ENCODE measurements at places on chromosomes 6 and 20. TPM values are rescaled to one million over a fixed set of nuclear protein-coding genes. Genes with fewer than 3 reads are reported as not detected.

TMC2 gene
- not detected for total RNA-seq

SNAP25 gene
- total RNA-seq, result 3.2 TPM

NFATC2 gene
- total RNA-seq, result 0.34 TPM

COX7A2 gene
- 246 TPM for total RNA-seq

NINL gene
- total RNA-seq, result 9.2 TPM

EPPIN gene
- total RNA-seq, result not detected

KHDC1L gene
- not detected for total RNA-seq

OLIG3 gene
- not detected for total RNA-seq

CRIP3 gene
- not detected for total RNA-seq

VEGFA gene
- total RNA-seq, result 81.4 TPM

SOBP gene
- total RNA-seq, result 0.51 TPM

TFAP2C gene
- total RNA-seq, result 7.6 TPM

HDGFL1 gene
- total RNA-seq, result not detected

GMPR gene
- not detected for total RNA-seq

BMP5 gene
- total RNA-seq, result not detected

PSORS1C1 gene
- total RNA-seq, result 1.8 TPM

AGPAT4 gene
- total RNA-seq, result 15.1 TPM

MDC1 gene
- 3.3 TPM for total RNA-seq

CLVS2 gene
- total RNA-seq, result not detected

MATN4 gene
- total RNA-seq, result 0.10 TPM

RAD21L1 gene
- 0.57 TPM for total RNA-seq

SNX14 gene
- total RNA-seq, result 110 TPM

PRR18 gene
- not detected for total RNA-seq

BHLHE23 gene
- not detected for total RNA-seq

PPP1R14C gene
- total RNA-seq, result 28.8 TPM

GPANK1 gene
- 52.4 TPM for total RNA-seq

TMEM200A gene
- not detected for total RNA-seq

PRRT1 gene
- not detected for total RNA-seq

COX4I2 gene
- not detected for total RNA-seq

ZKSCAN3 gene
- total RNA-seq, result 5.9 TPM

PTCHD4 gene
- 16.2 TPM for total RNA-seq

OR2H1 gene
- total RNA-seq, result not detected

GFOD1 gene
- total RNA-seq, result 2.2 TPM

MAFB gene
- 0.03 TPM for total RNA-seq

TRIM31 gene
- total RNA-seq, result 3.0 TPM

CLDN20 gene
- not detected for total RNA-seq

TRIM15 gene
- total RNA-seq, result not detected

PKIB gene
- total RNA-seq, result 89.3 TPM

SIRPG gene
- total RNA-seq, result not detected

CAGE1 gene
- not detected for total RNA-seq

SERPINB1 gene
- 51.6 TPM for total RNA-seq

SLC35F1 gene
- not detected for total RNA-seq

RAET1L gene
- total RNA-seq, result not detected

CCN2 gene
- total RNA-seq, result 157 TPM

EEF1A2 gene
- total RNA-seq, result 281 TPM

MEP1A gene
- not detected for total RNA-seq

SMLR1 gene
- 1.1 TPM for total RNA-seq

SPEF1 gene
- 0.54 TPM for total RNA-seq

RBPJL gene
- total RNA-seq, result not detected

GSTA2 gene
- not detected for total RNA-seq

HUS1B gene
- 0.17 TPM for total RNA-seq

ADGRB3 gene
- not detected for total RNA-seq

Measured in Caki2 (cell line).